T47D (cell line): ENCODE measurements at places on chromosomes 4 and X.
A peak's percentile ranks its signal among the peaks of the same experiment; 100 is the strongest.

DNA sequence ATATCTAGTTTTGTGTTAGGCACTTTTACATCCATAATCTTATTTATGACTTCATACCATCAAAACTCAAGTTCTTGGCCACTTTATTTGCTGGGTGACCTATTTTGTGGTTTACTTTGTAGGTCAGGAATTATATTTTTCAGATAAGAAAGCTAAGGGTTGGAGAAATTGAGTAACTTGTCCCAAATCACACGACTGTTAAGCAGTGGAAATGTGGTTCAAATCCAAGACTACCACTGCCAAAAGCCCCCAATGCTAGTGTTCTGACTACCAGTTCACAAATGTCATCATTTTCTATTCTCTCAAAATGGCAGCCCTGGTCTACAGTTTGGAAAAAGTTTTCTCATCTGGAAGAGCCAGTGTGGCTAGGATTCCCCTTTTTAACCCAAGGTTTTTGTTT lies 74.6 kb downstream of the OPHN1 start:
- DNase-seq = no peak

- peak; percentile 53 for DNase-seq
Measured at GRCh38 chr4:87304745-87305432, 17.8 kb downstream of the HSD17B13 start.

DNA sequence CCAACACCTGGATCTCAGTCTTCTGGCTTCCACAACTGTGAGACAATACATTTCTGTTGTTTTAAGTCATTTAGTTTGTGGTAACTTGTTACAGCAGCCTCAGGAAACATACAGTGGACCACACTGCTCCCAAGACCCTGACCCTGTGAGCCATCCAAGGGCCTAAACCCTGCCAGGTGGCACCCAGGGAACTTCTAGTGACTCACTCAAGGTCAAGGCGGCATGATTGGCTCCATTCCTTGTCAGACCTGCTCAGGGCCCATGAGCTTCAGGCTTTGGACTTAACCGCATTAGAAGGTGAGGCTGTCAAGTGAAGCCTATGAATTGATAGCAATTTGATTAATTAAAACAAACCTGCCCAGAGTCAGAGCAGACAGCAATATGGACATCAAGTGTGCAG lies 165.7 kb upstream of the MAMLD1 start:
- DNase-seq = no peak

DNA sequence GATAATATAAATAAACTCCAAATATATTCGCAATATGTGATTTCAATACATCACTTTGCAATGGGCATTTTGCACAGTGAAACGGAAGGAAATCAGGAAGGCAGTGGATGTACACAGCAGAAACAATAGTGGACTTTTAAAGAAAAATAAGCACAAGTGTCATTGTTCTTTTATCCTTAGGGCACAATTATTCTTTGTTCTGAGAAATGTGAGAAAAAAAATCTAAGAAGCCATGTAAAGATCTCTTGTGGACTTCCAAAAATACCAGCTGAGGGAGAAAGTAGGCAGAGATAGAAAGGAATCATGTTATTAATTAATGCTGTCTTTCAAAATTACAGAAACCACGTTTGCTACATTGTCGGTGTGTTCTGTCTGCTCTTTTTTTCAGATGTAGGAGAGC lies 17.6 kb upstream of the PRRG1 start:
- DNase-seq = no peak

DNA sequence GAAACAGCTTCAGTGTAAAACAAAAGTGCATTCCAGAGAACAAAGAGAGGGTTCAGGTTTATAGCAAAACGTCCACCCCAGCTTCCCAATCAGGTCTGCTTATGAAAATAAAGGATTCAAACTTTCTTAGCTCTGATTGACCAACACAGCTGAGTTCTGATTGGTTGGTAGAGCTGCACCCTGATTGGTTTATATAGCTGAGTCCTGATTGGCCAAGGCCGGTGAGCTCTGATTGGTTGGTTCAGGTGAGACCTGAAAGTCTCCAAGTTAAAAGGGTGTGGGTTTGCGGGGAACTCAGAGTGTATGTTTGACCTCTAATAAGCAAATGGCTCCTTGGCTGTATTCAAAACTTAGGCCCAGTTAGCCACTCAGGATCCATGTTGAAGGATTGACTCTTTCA lies 20.9 kb downstream of the CLRN2 start:
- no peak for DNase-seq

GRCh38 chr4:6189511-6189910 lies 10.8 kb downstream of the JAKMIP1 start:
- no peak for DNase-seq

- no peak for DNase-seq
Measured at GRCh38 chr4:20474119-20474518, 222.4 kb downstream of the SLIT2 start.

- no peak for DNase-seq
Measured at GRCh38 chr4:3007724-3008123, 44.4 kb downstream of the GRK4 start.

DNA sequence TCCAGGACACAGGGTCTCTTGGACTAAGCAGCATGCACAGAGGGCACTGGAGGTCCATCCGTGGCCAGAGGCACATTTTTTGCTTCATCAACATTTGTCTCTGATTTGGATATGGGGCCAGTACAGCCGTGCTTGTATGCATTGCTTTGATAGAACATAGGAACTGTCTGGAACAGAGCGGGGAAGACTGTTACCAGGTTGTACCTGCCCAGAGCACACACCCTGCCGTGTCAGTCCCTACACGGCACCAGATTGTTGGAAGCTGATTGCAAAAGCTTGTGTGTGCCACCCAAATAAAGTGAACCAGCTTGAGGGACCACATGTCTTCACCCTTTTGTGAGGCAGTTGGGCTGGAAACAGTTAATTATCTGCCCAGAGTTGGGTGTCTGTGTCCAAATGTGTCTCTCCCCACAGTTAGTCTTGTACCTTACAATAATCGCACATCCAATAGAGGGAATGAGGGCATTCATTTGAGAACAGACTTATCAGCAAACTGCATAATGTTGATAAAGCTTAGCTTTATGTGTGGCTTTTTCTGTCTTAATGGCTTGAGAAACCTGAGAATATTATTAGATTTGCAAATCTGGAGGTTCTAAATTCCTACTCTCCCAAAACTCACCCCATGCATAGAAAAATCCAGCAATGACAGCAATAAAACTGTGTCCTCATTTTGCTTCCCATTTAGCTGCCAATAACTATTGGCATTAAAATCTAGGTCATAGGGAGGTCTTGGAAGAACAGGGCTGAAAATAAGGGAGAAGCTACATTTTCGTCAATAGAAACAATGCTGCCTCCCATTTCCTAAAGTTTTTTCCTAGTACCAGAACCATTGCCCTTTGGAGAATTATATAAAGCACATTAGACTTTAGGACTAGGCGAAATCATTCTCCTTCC lies 21.2 kb downstream of the KLF3 start:
- DNase-seq = no peak

- DNase-seq = no peak
Measured at GRCh38 chr4:56078866-56079265, 130.1 kb downstream of the CEP135 start.

DNA sequence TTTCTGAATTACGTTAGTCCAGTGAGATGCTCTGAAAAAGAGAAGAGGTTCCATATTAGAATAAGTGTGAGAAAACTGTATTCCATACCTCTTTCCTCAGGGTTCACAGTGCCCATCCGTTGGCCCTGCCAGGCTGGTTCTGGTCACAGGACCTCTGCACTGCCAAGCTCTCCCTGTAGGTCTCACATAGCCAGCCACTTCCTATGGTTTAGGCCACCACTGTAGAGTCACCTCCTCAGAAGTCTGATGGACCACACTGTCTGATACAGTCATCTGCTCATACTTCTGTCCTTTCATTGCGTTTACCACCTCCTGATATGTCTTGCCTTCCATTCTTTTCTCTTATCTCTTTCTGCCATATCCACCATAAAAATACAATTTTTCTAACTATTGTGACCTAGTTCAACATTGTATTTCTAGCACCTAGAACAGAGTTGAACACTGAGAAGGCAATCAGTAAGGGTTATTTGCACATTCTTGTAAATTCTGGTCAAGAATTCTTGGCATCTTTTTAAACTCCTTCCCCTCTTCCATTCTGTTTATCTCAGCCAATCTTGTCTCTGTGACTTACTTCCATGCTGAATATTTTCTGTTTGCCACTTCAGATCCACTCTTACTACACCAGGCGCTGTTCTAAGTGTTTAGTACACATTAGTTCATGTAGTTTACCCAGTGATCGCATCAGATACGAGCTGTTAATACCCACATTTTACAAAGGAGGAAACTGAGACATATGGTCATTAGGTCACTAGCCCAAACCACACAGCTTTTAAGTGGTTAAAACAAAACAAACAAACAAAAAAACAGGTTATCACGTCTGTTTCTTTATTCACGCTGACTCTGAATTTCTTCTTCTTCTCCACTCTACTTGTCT lies 125.6 kb downstream of the CBR4 start:
- DNase-seq = no peak

DNA sequence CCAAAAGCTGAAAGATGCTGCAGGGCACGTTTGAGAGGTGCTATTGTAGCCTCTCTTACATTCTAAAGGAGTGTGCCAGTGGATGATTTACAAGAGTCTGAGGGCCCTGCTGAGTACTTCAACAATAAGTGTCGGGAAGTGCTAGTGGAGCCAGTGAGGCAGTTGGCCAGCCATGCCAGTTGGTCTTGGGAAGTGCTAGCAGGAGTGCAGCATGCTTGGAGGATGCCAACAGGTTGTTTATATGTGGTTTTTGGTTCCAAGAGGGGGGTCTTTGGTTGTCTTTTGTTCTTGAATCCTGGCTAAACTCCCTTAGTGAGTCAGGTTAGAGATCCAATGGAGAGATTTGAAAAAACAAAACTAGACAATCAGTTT lies 335.3 kb downstream of the PABPC4L start:
- no peak for DNase-seq

- no peak for DNase-seq
Measured at GRCh38 chrX:19342331-19342906, 1.3 kb upstream of the PDHA1 start.

GRCh38 chr4:39641451-39641850 lies 2.8 kb upstream of the SMIM14 start:
- DNase-seq = no peak

GRCh38 chr4:17008834-17009345 lies 110.4 kb upstream of the LDB2 start:
- no peak for DNase-seq

- no peak for DNase-seq
Measured at GRCh38 chr4:83440899-83441298, 14.7 kb downstream of the HELQ start.

- no peak for DNase-seq
Measured at GRCh38 chrX:119132961-119133360, 5.3 kb upstream of the KIAA1210 start.

DNA sequence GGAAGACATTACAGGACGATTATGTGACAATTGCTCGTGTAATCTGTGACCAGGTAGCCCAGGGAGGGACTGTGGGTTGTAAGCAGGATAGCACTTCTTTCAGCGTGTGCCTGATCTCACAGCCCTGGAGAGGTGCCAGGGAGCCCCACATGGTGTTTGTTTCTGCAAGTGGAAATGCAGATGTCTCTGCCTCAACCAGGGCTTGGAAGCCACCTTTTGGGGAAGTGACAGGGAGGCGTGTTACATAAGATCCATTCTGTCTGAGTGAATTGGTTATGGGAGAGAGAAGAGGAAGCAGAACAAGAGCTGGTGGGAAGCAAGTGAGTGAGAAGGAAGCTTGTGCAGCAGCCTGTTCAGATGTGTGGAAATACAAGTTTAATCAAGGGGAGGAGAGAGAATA lies 104.5 kb upstream of the GATB start:
- DNase-seq = no peak

DNA sequence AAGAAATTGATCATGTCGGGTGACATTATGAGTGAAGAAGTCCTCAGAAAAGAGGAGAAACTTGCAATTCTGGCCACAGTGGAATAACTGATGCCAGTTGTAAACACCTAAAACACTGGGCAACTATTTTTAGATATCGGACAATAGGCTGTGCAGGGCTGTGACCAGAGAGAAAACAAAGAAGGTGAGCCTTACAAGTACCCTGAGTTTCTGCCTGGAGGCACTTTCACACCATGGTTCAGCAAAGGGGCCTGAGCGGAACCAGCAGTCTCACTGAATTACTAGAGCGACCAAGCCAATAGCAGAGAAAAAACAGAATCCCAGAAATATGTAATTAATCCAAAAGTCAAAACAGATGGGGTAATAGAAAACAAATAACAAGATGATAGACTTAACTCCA lies 11.2 kb downstream of the IRAK1 start:
- DNase-seq = no peak

DNA sequence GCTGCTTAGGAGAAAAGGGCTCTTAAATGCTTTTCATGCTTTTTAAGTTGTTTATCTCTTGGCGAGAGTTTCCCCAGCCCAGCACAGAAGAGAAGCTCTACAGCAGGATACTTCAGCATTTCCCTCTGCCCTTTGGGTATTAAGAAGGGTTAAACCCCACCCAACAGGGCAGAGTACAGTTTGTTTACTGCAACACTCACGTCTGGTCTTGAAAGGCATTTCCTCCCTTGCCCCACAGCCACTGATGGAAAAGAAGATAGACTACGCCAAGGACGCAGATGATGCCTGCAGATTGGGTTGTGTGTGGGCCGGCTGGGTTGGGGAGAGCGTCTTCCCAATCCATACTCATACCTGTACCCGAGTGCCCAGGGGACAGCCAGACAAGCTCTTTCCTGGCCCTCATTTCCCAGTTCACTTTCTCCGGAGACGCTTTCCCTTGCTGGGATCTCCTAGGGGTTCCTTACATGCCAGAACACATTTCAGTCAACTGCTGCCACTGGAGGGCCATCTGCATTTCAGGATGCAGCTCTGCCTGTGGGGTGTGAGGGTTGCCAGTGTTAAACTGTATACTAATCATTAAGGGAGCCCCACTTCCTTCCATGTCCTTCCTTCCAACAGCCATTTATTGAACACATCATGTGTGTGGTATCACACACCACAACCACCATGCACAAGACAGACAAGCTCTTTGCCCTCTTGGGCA lies 96.5 kb upstream of the DHX15 start:
- DNase-seq = peak; percentile 57

DNA sequence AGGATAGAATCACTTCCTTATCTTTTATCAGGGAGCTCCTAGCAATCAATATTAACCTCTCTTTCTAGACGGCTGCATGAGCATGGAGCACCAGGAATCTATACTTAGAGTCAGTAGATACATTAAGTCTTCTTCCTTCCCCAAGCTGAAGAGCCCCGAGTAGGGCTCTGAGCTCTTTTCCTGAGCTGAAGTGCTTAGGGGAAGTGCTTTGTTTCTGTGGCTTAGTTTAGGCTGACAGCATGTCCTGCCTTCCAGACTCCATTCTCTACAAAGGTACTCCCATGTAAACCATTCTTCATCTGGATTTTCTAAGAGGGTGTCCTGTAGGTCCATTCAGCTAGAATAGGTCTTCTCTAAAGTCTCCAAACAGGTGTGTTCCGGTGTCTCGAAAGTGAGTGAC lies 127.5 kb upstream of the AFF2 start:
- DNase-seq = no peak
